CD8-positive, alpha-beta memory T cell (primary cell): ENCODE measurements at places on chromosomes 2 and 18. TPM values are rescaled to one million over a fixed set of nuclear protein-coding genes. Genes with fewer than 3 reads are reported as not detected.
A peak's percentile ranks its signal among the peaks of the same experiment; 100 is the strongest.

- H3K4me1 ChIP-seq: no peaks in the 10 kb centered on the region
- H3K4me3 ChIP-seq: no peak overlapping the region
- no peak for DNase-seq
- H3K27me3 ChIP-seq: no peaks in the 10 kb centered on the region
- no peak overlapping the region for H3K27ac ChIP-seq
Observed at GRCh38 chr2:156704617-156705016, 268.4 kb downstream of the GPD2 start.

DNA sequence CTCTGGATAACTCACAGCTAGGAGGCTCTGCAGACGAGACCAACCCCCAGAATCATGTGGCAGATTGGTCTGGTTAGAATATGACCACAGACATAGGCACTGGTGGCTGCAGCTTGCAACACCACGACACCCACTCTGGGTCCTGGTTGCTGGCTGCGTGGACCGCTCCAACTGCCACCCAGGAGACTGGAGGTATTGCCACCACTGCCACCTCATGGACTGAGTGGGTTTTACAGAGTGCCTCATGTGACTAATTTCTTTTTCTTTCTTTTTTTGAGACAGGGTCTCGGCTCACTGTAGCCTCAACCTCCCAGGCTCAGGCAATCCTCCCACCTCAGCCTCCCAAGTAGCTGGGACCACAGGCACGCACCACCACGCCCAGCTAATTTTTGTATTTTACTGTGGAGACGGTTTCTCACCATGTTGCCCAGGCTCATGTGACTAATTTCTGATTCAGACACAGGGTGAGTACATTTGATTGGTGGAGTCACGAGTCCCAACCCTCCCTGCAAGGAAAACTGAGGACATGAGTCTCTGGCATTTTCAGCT is 29.9 kb upstream of the NT5DC4 start:
- peaks cover 26% of the 10 kb centered on the region for H3K4me1 ChIP-seq
- H3K36me3 ChIP-seq: no peaks in the 10 kb centered on the region
- no peak overlapping the region for H3K4me3 ChIP-seq
- DNase-seq: peak; percentile 52

DNA sequence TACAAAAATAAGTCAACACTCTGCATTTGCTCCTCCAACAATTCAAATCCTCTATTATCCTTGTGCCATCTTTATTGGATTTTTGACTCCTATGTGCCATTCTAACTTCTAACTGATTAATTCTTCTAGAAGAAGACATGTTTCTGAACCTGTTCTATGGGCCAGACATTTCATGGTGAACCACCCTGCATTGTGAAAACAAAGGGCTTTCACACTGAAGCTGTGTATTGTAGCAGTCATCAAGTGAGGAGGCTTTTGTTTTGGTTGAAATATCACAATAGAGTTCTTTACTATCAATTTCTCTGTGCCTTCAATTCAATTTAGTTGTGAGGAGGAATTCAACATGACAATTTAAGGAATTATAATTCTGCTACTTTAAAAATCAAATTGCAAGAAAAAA is 357.9 kb downstream of the PLCL1 start:
- no peak for DNase-seq
- no peak overlapping the region for H3K27ac ChIP-seq
- H3K27me3 ChIP-seq: no peaks in the 10 kb centered on the region
- H3K4me1 ChIP-seq: no peaks in the 10 kb centered on the region
- no peak overlapping the region for H3K4me3 ChIP-seq

SFT2D3 gene
- 0.31 TPM for polyA plus RNA-seq

FAM124B gene
- not detected for polyA plus RNA-seq

DNA sequence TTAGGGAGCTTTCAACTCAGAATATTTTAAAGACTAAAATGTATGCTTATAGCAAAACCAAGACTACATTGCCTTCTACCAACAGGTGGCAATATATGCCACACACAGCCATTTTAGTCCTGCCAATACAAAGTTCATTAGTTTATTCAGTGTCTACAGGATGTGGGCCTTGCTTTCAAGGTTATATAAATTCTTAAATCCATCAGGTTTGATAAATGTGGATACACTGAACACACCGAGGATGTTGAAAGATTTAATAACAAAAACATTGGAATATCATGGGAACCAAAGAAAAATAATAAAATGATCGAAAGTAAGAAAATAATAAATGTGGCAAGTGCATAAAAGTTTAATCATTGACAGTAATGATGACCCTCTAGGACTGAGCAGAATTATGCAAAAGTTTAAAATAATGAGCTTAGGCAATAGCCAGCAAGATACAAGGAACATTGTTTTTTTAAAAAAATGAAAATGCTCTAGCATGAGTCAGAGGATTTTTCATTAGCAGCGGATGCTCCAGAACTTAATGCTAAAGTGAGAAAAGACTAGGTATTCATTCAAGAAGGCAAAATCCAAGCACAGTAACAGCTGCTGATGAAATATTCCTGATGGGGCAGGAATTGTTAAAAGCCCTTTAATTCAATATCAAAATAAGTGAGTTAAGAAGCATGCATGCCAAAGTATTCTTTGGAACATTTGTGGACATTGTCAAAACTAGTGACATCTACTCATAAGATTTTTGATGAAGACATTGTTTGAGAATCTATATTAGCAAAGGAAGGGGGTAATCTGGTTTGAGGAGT is 14.2 kb downstream of the SCN9A start:
- no peak overlapping the region for H3K4me3 ChIP-seq
- H3K36me3 ChIP-seq: no peaks in the 10 kb centered on the region
- no peak for DNase-seq
- no peak overlapping the region for H3K27ac ChIP-seq
